Stimulated activated effector memory CD8-positive, alpha-beta T cell treated with anti-CD3 and anti-CD28 coated beads, Interleukin-12 subunit alpha, Interleukin-12 subunit beta, amount 100 ng/mL, for 72 hours (primary cell): ENCODE measurements at places on chromosomes 7 and 10.

DNA sequence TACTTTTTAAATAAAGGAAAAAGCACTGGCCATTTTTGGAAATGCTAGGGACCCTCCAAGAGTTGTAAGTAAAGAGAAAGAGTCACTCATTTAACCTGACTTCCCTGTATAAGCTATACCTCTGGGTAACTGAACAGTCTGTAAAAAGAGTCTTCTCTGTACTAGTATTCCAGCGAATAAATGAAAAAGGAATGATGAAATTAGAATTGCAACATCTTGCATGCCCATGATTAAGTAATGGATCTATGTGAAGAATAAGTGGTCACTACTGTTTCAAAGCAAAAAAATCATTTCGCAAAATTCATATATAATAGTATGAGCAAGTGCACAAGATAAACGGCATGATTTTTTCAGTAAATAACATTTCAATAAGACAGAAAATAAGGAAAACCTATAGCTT lies 116.8 kb downstream of the ZFAND4 start:
- DNase-seq, result no peak

DNA sequence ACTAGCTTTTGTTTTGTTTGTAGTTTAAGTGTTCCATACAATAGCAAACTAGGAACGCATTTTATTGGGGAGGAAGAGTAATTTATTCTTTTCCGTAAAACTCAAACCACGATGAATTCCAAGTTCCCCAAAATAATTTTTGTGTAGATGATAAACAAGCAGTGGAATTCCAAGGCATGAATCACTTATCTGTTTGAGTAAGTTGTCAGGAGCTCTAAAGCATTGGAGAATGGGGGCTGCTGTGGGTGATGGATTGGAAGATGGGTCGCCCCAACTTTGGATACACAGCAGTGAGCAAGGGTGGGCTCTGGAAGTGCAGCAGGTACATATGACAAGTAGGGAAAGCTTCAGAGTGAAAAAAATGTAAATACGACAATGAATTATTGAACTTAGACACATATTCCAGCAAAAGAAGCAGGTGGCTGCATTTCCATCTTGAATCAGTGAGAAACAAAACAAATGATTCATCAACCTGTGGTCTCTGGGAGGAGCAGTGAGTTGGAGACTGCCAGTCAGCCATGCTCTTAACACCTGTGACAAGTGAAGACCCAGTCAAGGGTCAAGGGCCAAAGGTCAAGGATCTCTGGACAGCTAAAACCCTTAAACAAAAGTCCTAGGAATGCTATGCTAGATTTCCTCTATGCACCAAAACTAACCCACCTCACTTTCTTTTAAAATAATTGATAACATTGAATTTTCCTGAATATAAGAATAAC lies 34.2 kb upstream of the ADRB1 start:
- no peak for DNase-seq

DNA sequence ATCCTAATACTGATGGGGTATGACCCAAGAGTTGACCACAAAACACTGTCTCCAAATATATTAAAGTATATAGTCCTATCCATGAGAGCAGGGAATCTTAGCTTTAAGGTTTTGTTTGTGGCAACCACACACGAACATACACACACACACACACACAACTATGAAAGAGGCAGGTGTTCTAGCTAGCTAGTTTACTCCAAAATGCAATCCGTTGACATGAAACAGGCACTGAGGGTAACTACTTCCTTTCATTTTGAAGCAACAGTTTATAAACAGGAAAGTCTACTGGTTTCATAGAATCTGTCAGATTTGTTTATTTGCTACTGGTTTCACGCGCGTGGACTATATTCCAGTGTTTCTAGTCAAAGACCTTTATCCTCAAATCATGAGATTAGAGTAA lies 14.8 kb downstream of the HTR5A start:
- DNase-seq, result no peak

- DNase-seq, result no peak
These were observed 47.1 kb upstream of the HYAL4 start for GRCh38 chr7:123797673-123798531.

GRCh38 chr10:21637795-21638194 lies 103.8 kb downstream of the MLLT10 start:
- no peak for DNase-seq

DNA sequence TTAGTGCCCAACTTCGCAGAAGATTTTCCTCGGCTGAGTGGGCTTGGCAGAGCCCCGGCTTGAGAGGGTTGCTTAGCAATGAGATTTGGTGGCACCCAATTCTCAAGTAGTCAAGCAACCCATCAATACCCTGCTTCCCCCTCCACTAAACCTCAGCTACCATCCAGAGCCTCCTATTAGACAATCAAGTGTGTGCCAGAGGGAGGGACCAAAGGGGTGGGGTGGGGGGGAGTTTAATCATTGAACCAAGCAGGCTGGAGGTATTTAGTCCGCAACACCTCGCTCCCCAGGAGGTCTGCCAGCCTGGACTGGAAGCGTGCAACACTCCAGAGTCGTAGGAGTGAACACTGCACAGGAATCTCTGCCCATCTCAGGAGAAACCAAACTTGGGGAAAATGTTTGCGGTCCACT lies at the start of gene HKDC1:
Gene HKDC1 (plus strand): TSS at position 292 of the 411 bp plus-strand sequence. CDS start 104 bp downstream, at position 396.
- no peak for DNase-seq

DNA sequence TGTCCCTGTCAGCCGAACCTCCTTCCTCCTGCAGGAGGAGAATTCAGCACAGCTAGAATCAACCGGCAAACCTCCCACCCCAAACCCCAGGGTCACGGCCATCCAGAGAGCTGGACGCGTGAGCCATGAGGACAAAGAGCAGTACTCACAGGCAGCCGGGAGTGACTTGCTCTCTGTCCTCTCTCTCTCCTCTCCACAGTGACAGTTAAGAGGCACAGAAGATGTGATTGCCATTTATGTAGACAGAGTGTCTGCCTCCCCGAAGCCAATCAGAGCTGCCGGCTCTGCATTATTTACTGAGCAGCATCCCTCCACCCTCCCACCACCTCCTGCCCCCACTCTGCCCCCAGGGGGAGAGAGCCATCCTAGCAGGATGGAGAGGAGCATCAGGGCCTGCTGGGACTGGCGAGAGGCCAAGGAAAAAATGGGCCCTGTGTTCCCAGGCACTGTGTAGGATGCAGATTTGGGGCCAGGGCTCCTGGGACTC lies 4.3 kb downstream of the DDC start:
- DNase-seq, result no peak

DNA sequence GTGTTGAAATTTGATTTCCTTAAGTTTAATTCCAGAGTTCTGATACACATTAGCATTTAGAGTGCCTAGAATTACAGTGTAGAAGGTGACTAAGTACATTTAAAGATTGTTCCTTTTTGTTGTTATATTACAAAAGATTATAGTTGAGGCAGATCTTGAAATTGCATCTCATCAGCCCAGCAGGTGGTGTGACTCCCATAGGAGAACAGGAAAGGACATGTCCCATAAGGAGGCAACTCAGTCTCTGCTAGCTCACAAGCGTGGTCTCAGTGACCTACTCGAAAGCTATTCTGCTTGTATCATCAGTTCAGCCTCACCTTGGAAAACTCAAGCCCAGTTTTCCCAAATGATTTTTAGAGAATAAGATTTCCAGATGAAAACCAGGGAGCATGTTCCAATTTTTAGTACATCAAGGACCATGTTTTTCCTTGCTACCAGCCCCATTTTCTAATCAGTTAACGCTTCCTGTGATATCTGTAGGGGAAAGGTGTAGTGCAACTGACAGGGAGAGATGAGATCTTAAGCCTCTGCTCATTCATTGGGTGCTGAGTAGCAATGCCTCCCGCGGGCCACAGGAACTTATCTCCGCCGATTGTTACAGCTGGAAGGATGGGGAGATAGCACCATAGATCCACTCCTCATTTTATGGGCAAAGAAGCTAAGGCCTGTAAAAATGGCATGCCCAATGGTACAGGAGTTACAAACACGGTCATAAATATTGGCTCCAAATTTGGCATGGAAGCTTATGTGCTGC lies 1.1 kb upstream of the GNAI1 start:
- DNase-seq, result no peak

GRCh38 chr10:46304062-46304461 lies 17.3 kb downstream of the ANTXRL start:
- DNase-seq, result no peak

GRCh38 chr10:97574374-97575126 lies 2.0 kb downstream of the ANKRD2 start:
- no peak for DNase-seq

DNA sequence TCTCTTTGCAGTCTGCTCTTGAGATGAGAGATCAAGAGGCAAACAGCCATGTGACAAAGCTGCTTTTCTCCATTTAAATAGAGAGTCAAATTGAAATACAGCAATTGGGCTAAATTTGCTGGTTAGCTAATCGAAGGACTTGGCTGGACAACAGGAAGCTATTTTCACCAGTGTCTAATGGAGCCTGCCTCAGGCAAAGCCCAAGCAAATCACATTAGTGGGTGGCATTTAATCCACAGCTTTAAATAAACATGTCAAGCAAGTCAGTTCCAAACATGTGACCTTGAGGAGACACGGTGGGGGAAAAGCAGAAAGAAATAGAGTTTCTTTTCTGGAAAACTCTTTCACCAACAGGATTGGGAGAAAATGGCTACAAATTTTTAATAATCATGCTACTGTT lies 180.5 kb upstream of the AOAH start:
- no peak for DNase-seq

- DNase-seq, result no peak
These were observed 12.4 kb downstream of the ITIH2 start for GRCh38 chr10:7715515-7715914.

DNA sequence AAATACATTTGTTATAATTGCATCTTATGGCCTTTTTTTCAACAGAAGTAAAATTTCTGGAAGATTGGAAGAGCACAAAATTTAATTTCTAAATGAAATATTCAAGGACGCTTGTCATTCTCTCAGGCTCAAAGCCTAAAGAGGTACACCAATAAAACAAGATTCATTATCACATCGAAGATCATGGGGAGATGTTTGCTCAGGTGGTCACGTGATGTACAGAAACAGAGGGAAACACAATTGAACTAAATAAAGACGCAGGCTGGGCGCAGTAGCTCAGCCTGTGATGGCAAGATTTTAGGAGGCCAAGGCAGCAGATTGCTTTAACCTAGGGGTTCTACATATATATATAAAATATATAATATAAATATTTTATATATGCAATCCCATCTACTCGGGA lies 37.3 kb upstream of the TMEM254 start:
- no peak for DNase-seq

- DNase-seq, result no peak
These were observed 8.6 kb upstream of the WBP1L start for GRCh38 chr10:102735065-102735562.
